ENCODE measurements at places on chromosomes 11 and 22. TPM values are rescaled to one million over a fixed set of nuclear protein-coding genes. Genes with fewer than 3 reads are reported as not detected.

DNA sequence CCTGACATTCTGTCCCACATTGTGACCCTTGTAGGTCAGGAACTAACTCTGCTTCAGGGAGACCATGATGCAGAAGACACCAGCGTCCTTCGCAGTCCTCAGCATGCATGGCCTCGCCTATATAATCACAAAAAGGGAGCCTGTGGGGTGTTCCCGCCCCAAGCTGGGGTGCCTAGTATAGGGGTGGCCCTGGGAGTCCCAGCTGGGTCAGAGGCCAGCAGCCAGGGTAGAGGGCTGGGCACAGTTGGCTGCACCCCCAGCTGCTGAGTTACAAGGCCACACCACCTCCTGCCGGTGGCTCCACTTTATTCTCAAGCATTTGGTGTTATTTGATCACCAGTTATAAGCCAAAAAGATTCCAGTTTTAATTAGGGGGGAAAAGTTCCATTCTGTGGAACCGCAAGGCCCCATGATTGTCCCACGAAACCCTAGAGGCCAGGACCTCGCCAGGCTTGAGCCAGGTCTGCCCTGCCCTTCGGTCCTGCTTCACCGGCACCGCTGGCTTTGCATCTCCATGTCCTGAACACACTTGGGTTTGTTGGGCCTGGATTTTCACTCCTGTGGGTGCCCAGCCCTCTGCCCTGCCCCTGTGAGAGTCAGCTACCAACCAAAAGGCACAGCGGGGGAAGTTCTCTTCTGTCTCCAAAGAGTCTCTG lies 15.0 kb upstream of the GNB1L start:
- peak; percentile 18 for DNase-seq

- no peak for DNase-seq
These were observed 12.7 kb downstream of the RBFOX2 start for GRCh38 chr22:36015811-36016529.

- DNase-seq: no peak
These were observed 242.3 kb downstream of the SWAP70 start for GRCh38 chr11:9905960-9906791.

Gene PANX2
- 0.11 TPM for total RNA-seq

Gene SSTR3
- 10.1 TPM for total RNA-seq

Gene HYOU1
- 76.5 TPM for total RNA-seq

Gene SMIM35
- total RNA-seq: 3.0 TPM

Gene IFITM2
- 1,890 TPM for total RNA-seq

Measured in activated naive CD8-positive, alpha-beta T cell treated with anti-CD3 and anti-CD28 coated beads, Interleukin-2, amount 10 ng/mL, durations not matched to agents 7 days and 5 days (primary cell).